NCI-H345 (cell line): ENCODE measurements at places on chromosomes 12 and 14.

GRCh38 chr14:92277031-92277430 is 45.9 kb upstream of the SLC24A4 start:
- no peak for DNase-seq

DNA sequence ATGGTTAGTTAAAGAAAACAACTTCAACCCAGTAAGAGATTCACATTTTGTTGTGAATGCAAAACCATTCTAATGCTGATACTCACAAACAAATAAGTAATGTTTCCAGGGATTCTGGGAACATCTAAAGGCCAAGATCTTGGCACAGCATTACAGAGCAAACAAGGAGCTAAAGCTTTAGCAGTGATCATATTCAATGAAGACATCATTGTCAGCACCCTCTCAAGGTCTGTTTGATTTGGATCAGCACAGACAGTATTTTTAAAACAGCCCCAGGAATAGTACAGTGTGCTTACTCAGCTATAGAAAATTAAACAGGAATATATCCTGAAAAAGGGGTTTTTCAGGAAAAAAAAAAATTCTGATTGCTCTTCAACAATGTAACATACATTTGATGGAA is 71.4 kb downstream of the TMEM260 start:
- DNase-seq, result no peak

DNA sequence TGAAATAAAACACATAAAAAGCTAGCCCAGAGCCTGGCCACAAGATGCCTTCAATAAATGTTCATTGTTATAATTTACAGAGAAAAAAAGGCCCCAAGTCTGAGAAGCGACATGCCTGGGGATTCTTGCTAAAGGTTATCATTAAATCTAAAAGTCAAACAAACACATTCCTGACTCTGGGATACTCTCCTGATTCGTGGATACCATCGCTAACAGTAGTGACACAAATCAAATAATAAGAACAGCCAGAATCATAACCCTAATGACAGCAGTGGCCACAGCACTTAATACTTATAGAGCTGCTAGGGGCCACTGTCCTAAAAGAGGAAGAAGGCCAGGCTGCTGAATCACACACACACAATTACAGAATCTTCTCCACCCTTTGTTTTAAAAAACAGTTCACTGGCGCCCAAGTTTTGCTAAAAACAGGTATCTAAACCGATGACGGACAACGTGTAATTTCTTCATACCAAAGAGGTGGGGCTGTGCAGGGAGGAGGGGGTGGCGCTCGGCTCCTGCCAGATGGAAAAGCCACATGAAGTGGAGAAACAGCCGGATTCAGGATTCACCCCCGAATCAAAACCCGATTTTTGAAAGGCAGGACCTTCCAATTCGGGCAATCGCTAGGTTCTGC is 1.2 kb downstream of the CLIP1 start:
- DNase-seq, result peak; percentile 35

DNA sequence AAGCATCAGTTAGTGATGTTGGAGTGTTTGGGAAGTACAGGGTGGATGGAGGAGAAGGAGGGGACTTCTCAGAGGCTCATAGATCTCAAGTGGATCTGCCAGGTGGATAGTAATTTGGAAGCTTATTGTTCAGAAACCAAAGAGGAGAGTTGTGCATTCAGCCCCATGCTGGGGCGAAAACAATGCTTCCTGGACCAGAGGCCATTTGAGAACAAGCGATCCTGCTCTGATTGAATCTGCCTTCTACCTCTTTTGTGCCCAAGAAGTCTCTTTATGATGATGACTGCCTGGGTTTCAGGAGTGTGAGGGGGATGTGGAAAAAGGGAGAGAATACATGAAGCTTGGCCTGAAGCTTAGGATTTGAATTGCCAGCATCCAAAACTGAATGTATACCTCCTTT is 110.8 kb upstream of the SRRM4 start:
- DNase-seq, result peak; percentile 98

GRCh38 chr12:29769162-29769858 is 14.4 kb downstream of the TMTC1 start:
- DNase-seq, result no peak

DNA sequence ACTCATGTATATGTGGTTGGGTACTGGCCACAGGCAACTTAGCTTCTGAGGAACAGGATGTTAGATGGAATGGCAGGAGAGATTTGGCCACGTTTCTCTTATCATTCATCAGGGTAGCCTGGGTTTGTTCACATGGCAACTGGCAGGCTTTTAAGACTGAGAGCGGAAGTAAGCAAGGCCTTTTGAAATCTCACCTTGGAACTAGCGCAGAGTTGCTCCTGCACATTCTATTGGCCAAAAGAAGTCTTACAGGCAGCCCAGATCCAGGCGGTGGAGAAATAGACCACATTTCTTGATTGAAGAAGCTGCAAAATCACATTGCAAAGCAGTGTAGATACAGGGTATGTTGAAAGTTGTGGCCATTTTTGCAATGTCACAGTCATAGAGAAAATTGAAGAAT is 3.7 kb downstream of the CLEC4A start:
- DNase-seq, result no peak

DNA sequence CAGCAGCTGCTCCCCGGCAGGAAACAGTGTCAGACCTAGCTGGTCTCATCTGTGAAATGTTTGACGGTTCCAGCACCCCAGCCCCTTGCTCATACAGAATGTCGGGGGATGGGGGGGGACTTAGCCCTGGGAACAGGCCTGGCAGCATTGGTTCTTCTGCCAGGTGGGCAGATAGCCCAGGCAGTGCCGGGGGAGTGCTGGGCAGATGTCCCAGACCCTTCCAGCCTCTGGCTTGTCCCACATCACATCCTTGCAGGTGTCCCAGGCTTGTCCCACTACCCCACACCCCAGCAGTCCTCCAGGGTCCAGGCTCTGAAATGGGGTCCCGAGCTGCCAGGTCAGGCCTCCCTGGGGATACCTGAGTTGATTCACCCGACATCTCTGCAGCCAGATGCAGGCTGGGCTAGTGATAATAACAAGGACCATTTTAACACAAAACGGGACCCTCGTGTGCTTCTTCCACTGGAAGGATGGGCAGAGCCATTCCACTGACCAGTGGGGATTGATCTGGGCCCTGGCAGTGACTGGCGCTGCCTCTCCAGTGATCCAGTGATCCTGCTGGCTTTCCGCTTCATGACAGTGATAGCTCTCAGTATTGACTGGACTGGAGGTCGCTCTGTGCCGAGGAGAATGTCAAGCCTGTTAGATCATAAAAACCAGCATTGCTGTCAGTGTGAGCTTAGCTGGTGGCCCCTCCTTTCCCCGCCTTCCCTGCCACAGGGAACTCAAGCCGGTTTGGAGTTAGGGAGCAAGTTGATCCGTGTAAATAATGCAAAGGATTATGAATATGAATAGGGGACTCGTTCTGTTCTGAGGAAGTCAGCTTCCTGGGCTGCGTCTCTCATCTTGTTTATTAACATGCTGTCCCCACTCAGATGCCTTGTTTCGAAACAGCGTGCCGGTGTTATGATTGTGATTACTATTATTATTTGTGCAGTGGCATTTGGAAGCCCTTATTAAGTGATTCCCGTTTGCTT is 180.6 kb downstream of the AACS start:
- DNase-seq, result no peak

GRCh38 chr12:104998423-104999346 is 12.6 kb downstream of the NOPCHAP1 start:
- DNase-seq, result peak; percentile 95

GRCh38 chr14:58469309-58469708 is 41.8 kb downstream of the KIAA0586 start:
- DNase-seq, result no peak

- no peak for DNase-seq
These were observed 29.8 kb downstream of the TRAF3 start for GRCh38 chr14:102807013-102807406.

DNA sequence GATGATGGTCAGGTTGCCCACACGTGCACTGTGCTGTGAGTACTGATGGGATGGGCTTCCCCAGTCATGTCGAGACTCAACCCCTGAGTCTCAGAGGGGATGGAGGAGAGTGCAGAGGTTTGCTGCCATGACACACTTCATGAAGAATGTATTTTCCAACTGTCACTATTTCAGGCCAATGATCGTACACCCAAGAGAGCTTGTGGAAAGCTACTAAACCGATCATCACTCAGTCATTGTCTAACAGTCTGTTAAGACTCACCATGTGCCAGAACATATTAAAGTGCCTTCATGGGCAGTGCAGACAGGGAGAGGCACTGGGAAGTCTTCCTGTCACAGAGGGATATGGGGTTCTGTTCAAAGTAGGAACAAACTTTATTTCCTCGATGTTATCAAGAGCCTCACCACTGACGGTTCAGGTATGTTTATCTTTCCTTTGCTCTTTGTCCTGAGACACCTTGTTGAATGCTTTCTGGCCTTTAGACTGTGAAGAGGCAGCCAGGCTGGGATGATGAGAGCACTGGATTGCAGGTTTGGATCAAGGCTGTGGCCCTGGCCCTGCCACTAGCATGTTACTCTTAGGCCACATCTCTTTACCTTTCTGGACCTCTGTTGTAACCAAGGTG is 41.6 kb upstream of the NTF3 start:
- no peak for DNase-seq

DNA sequence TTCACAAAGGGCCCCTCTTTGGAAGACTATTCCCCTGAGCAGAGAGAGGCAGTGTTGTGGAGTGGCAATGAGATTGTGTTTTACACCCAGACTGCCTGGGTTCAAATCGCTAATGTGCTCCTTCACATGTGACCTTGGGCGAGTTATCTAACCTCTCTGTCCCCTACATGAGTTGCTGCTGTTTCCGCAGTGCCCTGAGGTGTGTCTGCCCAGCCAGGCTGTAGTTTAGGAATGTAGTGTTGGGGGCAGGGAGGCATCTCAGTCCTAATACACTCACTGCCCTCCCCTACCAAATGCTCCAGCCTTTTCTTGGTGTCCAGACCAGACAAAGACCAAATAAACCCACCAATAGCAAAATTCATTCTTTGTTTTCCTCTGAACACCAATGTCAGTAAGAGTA is 78.6 kb downstream of the SLC24A4 start:
- no peak for DNase-seq

DNA sequence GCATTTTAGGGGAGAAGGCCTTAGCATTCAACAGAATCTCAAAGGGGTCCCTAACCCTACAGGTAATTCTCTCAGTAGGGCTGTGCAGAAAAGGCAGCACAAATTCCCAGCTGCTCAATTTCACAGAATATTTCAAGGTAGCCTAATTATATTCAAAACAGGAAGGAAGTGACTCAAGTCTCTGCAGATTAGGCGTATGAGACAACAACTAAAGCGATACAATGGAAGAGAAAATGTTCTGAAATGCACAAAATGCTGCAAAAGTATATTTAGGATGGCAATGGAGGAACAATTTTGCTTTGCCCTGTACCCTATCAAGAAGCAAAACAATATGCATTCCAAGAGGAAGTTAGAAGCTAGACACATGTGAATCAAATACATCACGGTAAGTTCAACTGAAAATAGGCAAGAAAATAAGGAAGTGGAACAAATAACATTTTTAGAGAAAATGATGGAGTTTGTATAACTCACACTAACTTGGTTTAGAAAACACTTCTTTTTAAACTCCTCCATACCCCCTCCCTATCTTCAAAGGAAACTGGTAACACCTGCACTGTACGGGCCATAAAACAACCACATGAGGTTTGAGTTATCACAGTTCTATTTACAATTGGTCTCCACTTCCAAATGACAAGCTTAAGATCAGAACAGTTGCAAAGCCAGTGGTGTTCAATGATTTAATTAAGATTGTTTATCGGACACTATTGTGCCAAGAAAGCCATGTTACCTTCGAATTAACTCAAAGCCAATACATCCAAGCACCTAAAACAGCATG is 1.6 kb downstream of the GIT2 start:
- no peak for DNase-seq

DNA sequence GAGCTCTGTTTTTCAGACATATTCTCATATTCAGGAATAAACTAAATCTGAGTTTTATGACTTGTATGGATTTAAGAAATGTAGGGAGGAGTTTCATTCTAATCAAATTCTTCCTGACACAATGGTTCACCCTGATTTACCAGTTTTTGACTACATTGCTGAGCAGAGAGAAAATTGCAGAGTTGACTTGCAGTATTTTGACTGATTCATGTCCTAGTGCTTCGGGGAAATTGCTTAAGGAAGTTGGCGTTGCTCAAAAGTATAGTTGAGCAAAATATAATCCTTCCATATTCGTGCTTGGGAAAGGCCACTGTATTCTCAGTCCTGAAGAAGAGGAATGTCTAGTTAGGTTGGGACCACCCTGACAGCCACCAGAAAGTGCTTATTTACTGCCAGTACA is 1.3 kb upstream of the TWF1 start:
- no peak for DNase-seq
